ENCODE measurements at places on chromosomes 6 and 20.

GRCh38 chr20:62020935-62021701, 44.6 kb downstream of the TAF4 start:
- no peak for DNase-seq

- no peak for DNase-seq
These were observed 212.1 kb downstream of the WDR27 start for GRCh38 chr6:169489563-169490245.

GRCh38 chr6:43927532-43928210, 157.7 kb downstream of the VEGFA start:
- no peak for DNase-seq

GRCh38 chr6:34722451-34722850, 25.9 kb upstream of the ILRUN start:
- no peak for DNase-seq

DNA sequence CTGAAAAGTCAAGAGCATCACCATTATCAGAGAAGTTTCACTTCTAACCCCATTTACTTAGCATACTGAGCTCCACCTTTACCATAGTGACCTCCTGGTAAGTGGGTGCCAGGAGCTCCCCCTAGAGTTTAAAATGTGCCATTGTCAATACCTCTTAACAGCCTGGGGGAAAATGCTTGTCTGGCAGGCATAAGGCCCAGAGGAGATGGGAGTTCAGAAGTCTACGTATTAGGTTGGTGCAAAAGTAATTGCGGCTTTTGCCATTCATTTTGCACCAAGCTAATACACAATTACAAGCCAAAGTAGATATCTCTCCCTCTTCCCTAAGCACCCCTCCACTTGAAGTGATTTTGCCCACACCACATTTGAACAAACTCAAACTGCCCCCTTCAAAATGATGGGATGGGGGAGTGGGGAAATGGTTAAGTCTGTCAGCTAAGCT, 919.0 kb downstream of the KIF16B start:
- DNase-seq, result no peak

DNA sequence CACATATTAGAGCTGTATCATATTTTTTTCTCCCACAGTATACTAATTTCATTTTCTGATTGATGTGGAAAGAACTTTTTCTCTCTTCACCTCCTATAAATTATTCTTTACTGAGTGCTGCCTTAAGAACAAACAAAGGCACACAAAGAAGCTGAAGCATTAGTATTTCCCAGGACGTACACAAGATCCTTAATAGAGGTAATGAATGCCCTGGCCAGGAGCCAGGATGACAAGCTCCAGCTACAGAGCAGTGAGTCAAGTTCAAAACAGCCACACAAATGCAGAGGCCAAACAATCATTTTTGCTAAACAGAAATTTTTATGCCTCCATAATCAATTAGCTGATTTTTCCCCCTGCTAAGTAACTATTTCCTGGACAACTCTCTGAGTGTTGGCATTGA, 639.6 kb downstream of the EPHA7 start:
- DNase-seq, result no peak

DNA sequence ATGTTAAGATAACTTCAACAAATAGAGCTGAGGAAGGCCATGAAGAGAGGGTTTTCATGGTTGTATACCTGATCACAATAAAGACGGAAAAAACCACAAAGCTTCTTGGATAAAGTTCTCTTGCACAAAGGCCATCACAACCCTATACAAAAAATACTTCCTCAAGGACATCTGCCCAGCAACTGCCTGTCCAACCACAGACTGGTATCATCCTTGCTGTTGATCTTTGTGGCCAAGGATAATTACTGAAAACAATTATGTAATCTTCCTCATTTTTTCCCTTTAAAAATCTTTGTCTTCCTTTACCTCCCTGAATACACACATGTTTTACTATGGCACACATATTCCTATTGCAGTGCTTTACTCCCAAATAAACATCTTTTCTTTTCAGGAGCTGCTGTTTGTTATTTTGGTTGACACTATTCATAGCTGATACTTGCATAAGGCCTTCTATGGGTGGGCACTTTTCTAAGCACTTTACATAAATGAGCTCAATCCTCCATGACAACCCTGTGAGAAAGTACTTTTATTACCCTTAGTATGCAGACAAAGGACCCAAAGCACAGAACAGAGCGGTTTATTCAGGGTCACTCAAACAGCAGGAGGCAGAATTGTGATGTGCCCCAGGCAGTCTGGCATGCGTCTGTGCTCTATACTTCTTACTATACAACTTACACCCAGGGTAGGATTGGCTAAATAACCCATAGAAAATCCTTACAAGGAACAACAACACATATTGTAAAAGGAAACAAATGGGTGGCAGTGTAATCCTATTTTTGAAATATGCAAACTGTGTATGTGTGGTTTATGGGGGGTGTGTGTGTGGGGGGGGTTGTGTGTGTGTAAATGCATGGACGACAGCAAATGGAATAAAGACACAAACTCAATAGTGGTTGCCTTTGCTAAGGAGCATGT, 35.1 kb downstream of the SNRNP48 start:
- no peak for DNase-seq

DNA sequence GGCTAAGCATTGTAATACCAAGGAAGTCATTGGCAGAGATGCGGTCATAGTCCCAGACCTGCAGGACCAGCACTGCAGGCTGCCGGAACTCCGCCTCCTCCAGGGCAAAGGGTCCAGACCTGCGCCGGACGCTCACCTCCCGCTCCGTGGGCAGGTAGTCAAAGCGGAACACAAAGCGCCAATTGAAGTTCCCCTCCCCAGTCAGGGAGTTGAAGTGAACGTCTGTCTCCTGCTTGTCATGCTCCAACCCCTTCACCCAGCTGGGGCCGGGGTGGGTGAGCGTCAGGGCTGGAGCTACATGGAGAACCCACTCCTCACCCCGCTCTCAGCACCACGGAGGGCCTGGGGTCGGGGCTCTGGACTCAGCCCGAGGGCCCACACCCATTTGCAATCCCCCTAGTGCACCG, 18.2 kb downstream of the ERGIC3 start:
- peak; percentile 85 for DNase-seq

DNA sequence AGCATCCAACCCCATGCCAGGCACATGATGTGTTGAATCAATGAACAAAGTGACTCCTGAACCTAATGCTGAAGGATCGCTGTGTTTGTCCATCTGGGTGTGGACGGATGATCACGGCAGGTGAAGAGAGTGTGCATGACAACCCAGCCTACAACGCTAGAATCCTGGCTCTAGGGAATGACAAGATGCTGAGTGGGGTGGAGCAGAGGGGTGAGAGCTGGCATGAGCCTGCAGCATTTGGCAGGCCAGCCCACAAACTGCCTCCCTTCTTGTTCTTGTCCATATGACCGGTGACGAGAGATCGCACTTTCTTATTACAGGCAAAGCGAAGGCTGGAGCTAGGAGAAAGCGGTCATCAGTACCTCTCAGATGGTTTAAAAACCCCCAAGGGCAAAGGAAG, 54.7 kb upstream of the CDKAL1 start:
- DNase-seq, result no peak

- no peak for DNase-seq
These were observed 69.9 kb downstream of the ATP9A start for GRCh38 chr20:51698252-51698651.

GRCh38 chr20:45105317-45105716, 4.4 kb upstream of the KCNS1 start:
- no peak for DNase-seq

DNA sequence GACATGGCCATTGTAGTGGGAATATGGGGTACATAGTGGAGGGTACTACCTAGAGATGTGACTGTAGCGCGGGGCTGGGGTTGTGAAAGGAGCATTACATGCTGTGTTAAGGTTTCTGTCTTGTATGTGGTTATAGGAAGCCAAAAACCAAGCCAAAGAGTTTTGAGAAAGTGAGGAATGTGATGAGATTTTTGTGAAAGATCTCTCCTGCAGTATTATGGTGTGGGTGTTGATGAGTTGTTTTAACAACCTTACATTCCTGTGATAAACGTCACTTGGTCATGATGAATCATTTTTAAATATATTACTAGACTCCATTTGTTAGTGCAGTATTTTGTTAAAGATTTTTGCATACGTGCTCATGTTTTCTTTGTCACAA, 48.9 kb downstream of the ZFAND3 start:
- DNase-seq, result no peak

GRCh38 chr6:37851997-37852524, 32.5 kb downstream of the ZFAND3 start:
- no peak for DNase-seq

- DNase-seq, result no peak
These were observed 395.3 kb downstream of the CD109 start for GRCh38 chr6:74091136-74091793.

DNA sequence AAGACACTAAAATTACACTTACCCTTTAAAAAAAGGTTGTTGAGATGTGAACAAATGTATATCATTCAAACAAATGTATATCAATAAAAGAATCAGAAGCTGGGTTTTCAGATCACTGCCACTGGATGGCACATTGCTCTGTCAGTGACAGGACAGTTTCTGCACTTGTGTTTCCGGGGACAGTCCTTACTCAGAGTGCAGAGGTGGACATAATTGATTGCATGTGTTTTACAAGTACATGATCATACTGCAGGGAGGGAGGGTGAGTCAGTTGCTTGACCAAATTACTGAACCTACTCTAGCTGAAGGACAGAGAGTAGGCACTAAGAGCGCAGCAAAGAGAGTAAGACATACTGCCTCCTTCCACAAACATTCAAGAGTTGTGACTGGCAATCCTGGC, 302.3 kb downstream of the TENT5A start:
- DNase-seq, result no peak

DNA sequence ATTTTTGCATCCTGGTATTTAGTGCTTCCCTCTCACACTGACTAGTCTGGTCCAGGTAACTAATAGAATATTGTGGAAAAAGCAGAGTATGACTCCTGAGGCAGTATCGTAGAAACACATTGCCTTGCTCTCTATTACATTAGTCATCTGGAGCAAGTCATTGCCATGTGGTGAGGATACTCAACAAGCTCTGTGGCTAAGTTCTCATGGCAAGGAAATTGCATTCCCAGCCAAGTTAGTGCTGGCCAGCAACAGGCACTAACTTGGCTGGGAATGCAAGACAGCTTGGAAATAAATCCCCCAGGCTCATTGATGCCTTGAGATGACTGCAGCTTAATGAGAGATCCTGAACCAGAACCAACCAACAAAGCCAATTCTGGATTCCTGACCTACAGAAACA, 39.7 kb upstream of the HTR1B start:
- DNase-seq, result no peak

All from ureter (tissue), 1 donor.